Mesothelial cell of epicardium (in vitro differentiated cells): ENCODE measurements at places on chromosomes 4 and X.

DNA sequence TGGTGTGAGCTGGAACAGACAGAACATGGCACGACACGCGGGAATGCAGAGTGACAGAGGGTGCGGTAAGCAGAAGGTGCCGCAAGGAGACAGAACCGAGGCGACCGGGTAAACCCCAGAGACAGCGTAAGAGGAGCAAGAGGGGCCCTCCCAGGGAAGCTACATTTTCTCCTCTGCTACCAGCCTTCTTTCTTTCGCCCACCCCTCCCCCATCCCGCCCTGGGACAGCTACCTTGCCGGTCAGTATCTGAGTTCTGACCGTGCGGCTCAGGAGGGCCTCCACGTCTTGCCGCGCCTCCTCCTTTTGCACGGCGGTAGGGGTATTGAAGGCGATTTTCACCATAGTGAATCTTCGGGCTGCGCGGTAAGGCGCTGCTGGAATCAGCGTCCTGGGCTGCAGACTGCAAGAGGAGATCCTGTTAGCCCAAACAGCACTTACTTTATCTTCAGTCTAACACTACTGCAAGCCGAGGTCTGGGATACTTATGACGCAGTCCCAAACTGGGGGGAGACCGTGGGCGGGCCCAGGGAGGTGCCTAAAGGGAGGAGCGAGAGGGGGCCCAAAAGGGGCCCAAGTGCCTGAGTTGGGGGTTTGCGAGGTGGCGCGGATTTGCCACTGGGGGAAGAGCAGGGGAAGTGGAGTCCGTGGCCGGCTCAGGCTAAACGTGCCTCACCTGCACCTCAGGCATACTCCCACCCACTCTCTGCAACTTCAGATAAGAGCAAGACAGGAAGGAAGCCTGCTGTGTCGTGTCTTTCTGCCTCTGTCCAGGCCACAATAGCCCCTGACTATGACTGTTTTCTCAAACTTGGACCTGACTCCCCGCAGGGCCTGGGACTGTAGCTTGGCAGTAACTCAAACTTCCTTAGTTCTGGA is at the start of gene ITM2A:
ITM2A (minus strand) TSS at position 462 of the 877 bp plus-strand sequence; CDS start at position 343, 119 bp downstream.
- peak; percentile 46 for DNase-seq

DNA sequence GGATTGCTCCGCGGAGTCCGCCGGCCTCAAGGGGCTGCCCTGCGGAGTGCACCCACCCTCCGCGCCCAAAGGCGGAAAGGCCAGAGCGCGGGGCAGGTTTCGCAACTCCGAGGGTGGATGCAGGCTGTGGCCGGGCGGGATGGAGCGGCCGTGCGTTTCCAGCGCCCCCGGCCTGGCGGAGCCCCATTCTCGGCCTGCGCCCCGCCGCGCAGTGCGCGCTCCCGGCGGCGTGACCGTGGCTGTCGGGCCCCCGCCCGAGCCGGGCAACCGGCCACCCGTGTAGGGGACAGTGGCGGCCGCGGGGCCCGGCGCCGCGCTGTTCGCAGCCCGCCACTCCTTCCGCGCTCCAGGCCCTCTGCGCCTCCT is 331 bp downstream of the SETD7 start:
- no peak for DNase-seq

DNA sequence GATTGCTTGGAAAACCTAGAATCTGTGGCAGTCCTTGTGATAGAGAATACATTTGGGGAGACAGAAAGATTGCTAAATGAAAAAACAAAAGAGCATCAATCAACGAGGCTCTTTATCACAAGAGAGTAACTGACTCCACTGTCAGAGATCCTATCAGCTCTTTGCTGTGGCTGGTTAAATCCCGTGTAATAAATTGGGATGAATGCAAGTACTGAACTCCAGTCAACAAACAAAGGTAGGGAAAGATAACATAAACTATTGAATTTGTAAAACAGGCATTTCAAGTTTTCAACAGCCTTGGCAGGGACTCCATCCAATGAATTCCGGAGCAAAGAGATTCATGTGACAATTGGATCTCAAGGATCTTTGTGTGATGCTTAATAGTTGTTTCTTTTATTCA is 21.3 kb downstream of the MMRN1 start:
- DNase-seq: no peak

DNA sequence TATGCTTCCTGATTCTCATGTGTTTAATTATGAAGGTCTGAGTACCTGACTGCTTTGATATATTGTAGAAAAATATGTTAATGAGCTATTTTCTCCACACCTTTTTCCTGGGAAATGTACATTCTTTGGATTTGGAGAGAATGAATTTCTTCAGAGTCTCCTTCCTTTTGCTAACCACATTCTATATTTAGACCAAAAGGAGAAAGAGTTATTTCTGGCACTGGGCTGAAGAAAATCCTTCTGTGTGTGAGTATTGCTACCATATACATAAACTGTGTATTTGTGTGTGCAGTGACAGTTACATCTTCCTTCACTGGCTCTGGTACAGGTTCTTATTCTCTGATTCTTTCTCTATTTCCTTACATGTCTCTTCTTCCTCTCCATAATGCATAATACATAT is 44.5 kb upstream of the PGRMC2 start:
- DNase-seq: no peak

- DNase-seq: no peak
These were observed 91.7 kb downstream of the SMIM20 start for GRCh38 chr4:26005764-26006163.

GRCh38 chr4:11264841-11265240 is 163.9 kb downstream of the HS3ST1 start:
- DNase-seq: no peak

DNA sequence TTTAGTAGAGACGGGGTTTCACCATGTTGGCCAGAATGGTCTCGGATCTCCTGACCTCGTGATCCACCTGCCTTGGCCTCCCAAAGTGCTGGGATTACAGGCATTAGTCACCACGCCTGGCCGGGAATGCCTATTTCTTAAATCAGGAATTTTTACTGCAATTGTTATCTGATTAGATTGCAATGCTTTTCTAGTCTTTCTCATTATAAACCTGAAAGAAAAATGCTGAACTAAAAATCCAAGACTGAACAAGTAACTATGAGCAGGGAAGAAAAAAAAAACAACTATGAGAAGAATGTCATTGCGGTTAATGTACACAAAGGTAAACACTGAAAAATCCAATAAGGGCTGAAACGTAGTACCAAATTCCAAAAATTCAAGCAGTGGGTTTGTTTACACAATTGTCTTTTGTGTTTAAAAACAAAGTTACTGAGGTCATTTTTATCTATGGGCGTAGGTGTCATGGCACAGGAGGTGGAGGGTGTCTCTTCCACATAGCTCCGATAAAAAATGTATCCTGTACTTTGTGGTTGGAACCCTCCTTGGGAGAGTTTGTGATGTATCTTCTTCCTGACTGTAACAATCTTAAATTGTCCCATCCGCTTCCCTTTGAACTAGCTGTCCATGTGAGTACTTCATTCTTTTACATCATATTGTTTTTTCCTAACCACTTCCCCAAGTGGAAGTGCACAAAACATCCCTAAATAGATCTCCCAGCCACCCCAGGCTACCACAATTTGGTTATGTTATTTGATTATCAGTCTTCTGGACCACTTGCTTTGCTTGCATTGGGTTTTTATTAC is 11.1 kb upstream of the TMEM156 start:
- no peak for DNase-seq

- DNase-seq: no peak
These were observed 526.3 kb upstream of the FAM241A start for GRCh38 chr4:111618908-111619307.

DNA sequence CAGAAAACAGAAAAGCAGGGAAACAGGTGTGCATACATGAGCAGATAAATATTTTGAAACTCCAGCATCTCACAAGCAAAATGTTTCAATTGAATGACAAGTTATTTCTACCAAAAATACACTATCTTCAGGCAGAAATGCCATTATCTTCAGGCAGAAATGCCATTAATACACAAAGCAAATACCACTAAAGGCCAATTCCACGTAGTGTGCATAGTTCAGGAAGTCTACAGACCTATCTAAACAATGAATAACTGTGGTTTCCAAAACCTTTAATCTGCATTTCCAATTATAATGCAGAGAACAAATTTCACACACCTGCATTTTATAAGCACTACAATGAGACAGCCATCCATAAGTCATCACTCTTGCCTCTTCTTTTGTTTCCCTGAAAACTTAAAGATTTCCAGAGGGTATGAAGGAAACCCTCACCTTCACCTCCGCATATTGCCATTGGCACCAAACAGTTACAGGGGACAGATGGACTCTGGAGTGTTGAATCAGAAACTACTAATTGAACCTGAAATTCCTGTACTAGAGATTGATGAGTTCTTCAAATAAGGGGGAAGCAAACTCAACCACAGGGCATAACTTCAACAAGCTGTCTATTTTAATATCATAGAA is 179.0 kb downstream of the PDGFC start:
- no peak for DNase-seq

- DNase-seq: no peak
These were observed 40.8 kb downstream of the PDE5A start for GRCh38 chr4:119587796-119588195.
